ENCODE measurements at places on chromosomes 6 and 20.

DNA sequence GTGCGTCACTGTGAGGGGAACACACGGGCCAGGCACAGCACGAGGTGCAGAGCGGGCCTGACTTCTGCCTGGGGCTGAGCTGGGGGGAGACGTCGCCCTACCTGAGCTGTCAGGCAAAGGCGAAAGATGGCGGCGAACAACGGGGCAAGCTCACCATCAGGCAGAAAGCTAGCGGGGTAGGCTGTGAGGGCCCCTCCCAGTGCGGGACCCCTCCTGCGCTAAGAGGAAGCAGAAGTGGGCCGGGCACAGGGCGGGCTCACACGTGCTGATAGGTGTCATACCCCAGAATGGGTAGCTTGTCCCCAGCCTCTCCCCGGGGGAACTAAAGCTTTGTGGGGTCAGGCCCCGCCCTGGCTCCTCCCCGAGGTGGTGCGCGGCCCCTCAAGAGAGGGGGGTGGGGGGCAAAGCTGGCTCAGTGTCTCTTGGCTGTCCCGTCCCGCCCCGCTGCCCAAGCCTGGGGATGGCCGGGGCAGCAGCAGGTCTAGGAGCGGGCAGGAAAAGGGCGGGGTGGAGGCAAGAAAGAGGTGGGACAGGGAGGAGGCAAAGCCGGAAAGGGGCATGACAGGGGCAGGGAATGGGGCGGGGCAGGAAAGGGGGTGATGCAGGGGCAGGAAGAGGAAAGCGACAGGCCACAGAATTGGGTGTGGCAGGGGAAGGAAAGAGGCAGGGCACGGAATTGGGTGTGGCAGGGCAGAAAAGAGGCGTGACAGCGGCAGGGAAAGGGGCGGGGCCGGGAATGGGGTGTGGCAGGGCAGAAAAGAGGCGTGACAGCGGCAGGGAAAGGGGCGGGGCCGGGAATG is 14.7 kb downstream of the UCKL1 start:
- DNase-seq = no peak

GRCh38 chr20:32447136-32448027 is 89.3 kb downstream of the ASXL1 start:
- no peak for DNase-seq

DNA sequence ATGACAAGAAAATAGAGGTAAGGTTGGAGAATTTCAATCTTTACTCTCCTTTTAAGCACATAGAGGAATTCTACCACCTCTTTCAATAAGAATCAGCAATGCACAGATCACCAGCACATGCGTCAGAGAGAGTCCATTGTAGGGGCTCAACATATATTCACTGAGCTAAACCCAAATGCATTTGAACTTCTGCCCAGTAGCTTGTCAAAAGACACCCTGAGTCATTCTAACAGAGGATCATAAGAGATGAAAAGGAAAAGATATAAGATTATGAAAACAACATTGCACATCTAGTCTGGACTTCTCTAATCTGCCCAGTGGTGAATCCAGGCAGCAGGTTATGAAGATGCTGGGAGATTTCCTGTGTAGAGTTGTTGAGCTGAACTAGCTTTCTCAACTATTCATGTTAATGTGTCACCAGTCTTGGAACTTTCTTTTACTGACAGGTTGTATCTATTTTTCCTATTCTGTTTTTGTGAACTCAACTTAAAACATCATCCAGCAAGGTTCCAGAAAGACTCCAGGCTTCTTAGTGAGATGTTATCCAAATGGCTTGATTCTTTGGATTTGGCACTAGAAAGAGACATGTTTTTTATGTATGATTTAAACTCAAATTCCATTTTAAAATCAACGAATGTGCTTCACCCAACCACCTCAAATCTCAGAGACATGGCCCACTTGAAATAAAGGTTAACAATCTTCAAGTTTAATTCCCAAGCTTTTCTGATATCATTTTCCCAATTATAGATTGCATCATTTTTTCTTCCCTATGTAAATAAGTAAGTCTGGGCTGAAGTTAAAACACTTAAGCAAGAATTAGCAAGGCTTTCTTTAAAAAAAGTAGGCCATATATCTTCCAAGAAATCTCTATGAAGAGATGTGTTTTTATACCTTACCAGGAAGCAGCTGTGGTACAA is 89.3 kb downstream of the TSHZ2 start:
- no peak for DNase-seq

- DNase-seq = no peak
Observed at GRCh38 chr6:146106532-146106931, 77.7 kb downstream of the GRM1 start.

DNA sequence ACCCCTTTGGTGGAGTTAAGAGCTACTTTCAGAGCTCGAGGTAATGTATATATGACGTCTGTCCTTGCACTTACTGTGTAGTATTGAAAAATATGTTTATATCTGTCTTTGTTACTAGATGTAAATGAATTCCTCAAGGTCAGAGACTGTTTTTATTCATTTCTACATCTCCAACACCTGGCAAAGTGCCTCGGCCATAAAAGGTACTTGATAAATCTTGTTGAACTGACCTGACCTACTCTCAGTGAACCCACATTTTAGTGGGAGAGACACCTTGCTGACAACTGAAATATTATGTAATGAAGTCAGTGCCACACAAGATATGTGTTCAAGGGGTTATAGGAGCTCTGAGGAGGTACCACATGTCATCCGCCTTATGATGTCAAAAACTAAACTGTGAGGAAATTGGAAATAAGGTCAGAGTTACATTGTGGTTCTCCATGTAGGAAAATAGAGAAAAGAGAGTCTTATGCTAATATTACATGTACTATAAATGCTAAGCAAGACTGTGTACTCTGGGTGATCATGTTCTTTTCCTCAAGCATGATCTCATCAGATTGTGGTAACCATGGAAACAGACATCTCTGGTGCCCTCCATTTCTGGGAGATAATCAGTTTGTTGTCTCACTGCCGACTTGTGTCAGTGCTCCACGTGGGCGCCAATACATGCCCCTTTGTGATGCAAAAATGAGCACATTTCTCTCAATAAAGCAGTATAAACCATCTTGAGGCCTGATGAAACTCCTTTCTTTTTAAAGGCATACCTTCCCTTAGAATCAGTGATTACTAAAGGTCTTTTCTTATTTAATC is 5.7 kb upstream of the TMEM30A start:
- DNase-seq = no peak

DNA sequence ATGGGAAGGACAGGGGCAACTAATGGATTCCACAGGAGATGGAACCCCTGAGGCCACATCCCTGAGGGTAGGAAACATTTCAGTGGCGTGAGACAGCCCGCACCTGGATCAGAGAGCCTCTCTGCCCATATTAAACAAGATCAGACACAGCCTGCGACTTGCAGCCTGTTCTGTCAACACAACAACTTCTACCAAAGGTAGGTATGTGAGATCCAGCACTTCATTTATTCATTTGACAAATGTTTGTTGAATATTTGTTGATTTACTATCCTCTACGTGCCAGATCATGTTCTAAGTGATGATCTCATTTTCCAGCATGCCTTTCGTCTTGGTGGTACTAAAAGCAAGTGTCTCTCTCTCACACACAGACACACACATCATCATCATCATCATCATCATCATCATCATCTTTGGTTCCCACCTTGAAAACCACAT is 43.2 kb upstream of the NT5E start:
- no peak for DNase-seq
